Activated T-cell treated with anti-CD3 and anti-CD28 coated beads, Interleukin-2, amount 50 U/mL, for 48 hours (primary cell): ENCODE measurements at places on chromosomes 3 and 15.

- no peak for DNase-seq
Measured at GRCh38 chr3:64238971-64239667, 13.9 kb upstream of the PRICKLE2 start.

- no peak for DNase-seq
Measured at GRCh38 chr3:194298331-194299227, 52.5 kb downstream of the CPN2 start.

- no peak for DNase-seq
Measured at GRCh38 chr3:38549486-38549885, 53.3 kb downstream of the EXOG start.

GRCh38 chr15:64046421-64047153, at the start of gene DAPK2:
Gene DAPK2, minus strand, starts transcription at chr15:64046485. Its CDS starts 6,224 bp downstream, at chr15:64040261.
- peak; percentile 78 for DNase-seq

DNA sequence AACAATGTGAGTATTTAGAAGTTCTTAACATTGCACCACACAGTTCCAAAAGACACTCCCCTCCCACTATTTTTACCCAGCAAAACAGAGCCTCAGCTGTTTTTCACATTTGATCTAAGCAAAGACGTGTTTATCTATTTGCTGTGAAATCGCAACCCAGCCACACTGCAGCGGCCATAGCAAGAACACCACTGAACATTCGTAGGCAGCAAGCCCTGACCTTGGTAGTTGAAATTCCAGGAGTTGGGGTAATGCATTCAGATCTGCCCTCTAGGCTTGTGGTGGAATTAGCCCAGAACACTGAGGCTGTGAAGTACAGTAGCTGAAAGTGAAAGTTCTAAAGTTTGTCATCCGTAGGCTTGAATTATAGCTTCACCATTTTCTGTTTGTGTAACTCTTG, 17.1 kb upstream of the SLC24A5 start:
- DNase-seq: no peak

GRCh38 chr3:16990163-16990562, 105.4 kb downstream of the PLCL2 start:
- no peak for DNase-seq

- DNase-seq: no peak
Measured at GRCh38 chr3:128472449-128473179, 5.9 kb upstream of the DNAJB8 start.

DNA sequence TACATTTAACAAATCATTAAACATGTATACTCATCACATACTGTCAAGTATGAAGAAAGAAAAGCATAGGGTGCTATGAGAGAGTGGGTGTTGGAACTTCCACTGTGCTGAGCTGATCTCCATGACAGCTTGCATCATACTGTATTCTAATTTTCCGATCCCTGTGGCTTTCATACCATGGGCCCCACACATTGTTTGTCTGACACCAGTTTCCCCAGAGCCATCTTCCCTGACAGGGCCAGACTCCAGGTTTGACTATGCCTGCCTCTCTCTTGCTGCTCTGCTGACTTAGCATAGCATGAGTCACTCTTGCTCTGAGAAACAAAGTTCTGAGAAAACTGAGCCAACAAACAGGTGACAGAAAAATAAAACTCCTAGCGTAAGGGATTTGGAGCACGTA, 37.0 kb upstream of the CASR start:
- peak; percentile 76 for DNase-seq

- no peak for DNase-seq
Measured at GRCh38 chr3:5560199-5560598, 372.7 kb downstream of the EDEM1 start.

DNA sequence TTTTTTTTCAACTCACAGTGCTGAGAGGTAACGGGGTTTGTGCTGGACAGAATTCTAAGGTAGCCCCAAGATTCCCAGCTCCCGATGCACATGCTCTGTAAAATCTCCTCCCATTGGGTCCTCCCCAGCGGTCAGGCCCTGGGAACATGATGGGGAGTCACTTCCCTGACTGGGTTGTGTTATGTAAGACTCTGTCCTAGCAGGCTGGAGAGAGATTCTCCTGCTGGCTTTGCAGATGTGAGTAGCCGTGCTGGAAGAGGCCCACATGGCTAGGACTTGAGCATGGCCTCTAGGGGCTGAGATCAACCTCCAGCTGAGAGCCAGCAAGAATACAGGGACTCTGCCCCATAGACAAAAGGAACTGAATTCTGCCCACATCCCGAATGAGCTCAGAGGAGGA, 83.7 kb upstream of the OXTR start:
- no peak for DNase-seq

- no peak for DNase-seq
Measured at GRCh38 chr3:177211503-177212277, 14.4 kb upstream of the TBL1XR1 start.

DNA sequence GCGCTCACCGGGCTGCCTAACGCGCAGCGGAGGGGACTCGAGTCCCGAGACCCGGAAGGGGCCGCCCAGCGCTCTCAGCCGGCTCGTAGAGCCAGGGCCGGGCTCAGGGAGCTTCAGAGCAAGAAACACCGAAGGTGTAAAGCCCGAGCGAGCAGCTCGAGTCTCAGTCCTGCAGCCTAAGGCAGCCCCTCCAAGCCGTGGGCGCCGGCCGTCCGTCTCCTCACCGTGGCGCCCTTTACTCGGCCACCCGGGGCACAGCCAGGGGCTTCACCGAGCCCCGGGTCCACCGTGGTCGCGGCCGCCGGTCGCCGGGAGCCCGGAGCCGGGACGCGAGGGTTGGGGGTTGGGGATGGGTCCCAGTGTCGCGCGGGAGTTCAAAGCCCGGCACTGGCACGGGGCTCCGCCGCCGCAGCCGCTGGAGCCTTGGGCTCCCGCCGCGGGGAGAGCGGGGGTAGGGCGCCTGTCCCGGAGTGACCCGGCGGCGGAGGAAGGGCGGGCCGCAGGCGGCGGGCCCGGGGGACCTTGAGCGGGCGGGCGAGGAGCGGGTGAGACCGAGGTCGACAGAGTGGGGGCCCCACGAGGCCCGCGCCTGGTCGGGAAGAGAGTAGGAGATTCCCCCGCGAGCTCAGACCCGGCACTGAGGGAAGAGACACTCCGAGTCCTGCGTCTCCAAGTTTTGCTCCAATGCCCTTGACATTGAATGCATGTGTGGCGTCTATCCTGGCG, 26.9 kb upstream of the THRB start:
- no peak for DNase-seq

- no peak for DNase-seq
Measured at GRCh38 chr3:79041621-79042020, 726.2 kb downstream of the ROBO1 start.

- no peak for DNase-seq
Measured at GRCh38 chr3:119604878-119605277, 7.2 kb downstream of the PLA1A start.

DNA sequence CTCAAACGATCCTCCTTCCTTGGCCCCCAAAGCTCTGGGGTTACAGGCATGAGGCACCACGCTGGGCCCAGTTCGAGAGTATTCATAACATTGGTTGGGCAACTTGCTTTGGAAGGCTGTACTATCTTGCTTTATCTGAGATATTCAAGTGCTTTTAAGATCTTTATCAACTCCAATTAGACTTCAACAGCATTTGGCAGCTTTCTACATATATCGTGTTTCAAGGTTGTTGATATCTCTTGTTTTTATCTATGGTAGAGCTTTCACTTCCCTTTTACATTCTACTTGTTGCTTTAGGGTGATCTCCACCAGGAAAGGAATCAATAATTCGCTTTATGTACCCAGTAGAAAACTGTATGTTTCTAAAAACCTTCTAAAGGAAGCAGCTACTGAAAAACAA, 395.3 kb downstream of the IL5RA start:
- DNase-seq: no peak

DNA sequence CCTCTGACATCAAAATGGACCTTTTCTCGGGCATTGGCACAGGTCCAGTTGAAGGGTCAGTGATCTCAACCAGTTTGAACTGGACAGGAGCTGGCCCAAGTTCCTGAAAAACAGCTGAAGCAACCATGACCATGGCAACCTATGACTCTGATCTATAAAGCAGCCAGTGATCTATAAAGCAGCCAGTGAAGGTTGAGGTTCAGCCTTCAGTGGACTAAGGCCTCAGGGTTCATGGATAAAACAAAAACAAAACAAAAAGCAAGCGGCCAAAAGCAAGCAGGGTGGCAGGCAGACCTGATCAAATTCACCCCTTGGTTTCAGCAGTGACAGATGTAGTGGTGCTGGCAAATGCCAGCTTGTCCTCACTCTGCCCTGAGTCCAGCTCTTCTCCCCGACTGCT, 10.0 kb upstream of the CHRNB4 start:
- DNase-seq: no peak

DNA sequence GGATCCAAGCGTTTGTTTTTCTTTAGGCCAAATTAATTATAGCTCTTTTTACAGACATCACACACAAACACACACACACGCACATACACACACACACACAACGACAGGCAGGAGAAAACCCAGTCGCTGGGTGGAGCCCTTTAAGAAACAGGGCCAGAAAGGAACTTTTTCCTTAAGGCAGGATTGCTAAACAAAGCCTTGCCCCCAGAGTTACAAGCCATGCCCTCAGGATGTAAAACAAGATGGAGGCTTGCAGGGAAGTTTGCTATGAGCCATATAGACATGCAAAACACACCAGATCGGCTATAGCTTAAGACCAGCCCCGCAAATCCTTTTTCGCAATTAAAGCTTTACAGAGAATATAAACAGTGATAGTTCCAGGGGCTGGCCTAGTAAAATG, 16.3 kb upstream of the IQCF2 start:
- no peak for DNase-seq

DNA sequence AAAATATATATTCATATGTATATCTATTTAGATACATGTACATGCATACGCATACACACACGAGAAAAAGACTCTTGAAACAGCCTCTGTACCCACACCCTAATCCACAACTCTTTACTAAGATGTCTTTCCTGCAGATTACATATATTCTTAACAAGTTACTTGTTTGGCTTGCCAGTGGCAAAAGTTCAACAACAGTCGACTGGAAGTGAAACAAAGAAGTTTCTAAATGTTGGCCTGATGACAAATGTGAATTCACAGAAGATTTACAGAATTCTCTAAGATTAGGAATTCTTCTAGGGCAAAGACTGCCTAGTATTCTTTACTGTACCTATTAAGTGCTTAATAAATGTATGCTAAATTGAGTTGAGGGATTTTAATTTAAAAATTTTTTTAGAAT, 116.8 kb downstream of the CDIN1 start:
- DNase-seq: no peak

DNA sequence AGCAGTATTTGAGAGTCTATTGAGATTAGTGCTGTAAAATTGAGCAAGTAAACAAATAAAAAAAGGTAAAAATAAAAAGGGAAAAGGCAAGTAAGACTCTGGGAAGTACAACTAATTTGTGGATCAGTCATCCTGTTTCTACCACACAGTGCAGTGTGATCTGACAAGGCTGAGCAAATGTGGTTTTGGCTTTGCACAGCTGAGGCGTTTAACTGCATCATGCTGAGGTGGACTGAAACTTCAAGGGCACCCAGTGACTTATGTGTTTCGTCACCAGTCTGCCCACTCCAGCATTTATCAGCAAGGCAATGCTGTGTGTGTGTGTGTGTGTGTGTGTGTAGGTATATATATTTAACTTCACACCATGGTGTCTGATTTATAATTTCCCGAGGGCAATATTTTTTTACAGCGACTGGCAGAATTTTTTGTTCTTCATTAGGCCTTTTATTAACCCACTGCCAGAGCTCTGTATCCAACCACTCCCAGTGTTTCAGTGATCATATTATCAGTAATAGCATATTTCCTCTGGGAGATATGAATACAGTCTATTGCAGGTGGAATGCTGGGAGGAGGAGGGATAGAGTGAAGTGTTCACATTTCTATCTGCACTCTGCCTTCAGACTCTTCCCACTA, 131.5 kb upstream of the SATB1 start:
- peak; percentile 75 for DNase-seq

DNA sequence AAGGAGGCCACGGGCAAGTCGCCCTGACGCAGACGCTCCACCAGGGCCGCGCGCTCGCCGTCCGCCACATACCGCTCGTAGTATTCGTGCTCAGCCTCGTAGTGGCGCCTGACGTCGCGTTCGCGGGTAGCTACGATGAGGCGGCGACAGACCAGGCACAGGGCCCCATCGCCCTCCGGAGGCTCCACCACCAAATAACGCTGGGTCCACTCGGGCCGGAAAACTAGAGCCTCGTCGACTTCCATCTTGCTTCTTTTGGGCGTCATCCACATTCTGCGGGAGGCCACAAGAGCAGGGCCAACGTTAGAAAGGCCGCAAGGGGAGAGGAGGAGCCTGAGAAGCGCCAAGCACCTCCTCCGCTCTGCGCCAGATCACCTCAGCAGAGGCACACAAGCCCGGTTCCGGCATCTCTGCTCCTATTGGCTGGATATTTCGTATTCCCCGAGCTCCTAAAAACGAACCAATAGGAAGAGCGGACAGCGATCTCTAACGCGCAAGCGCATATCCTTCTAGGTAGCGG, at the start of gene EPM2AIP1:
Gene EPM2AIP1 (minus strand): TSS at position 326 of the 520 bp plus-strand sequence. CDS start 54 bp downstream, at position 272.
- no peak for DNase-seq

GRCh38 chr3:41143421-41144031, 55.8 kb upstream of the CTNNB1 start:
- DNase-seq: no peak

DNA sequence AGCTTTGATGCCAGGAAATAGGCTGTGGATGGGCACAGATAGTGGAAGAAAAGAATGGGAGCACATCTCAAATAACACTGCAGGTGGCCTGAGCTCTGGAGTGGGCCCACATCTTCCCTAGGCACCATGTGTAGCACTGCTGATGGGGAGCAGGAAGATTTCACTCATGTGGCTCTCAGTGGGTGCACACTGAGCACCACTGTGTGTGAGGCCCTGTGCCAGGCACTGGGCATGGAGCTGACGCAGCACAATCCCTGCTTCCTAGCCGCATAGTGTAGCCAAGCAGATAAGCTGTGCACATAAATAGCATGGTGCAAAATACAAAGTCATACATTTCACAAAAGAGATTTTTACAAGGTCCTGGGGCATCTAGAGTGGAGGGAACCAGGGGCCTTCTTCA, 101.6 kb downstream of the MOBP start:
- DNase-seq: no peak

DNA sequence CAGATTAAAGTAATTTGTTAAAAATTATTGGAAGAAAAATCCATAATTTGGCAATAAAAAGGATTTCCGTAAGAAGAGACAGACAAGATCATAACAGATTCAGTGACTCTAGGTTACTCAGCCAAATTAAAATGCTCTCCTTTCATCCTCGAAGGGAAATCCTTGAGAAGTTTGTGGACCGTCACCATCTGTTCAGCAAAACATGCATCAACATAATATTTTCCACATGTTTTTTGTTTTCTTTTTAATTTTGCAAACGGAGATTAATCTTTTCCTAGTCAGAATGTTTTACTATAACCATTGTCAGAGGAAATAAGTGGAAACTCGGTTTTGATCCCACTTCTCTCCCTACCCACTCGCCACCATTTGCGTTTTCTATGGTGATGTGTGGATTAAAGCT, 128.3 kb downstream of the TMCO5A start:
- DNase-seq: no peak

GRCh38 chr3:115667738-115668065, 44.4 kb downstream of the GAP43 start:
- DNase-seq: no peak

GRCh38 chr3:133578548-133579191, 5.2 kb downstream of the CDV3 start:
- no peak for DNase-seq
